ENCODE measurements at places on chromosomes 1 and 21. TPM values are rescaled to one million over a fixed set of nuclear protein-coding genes. Genes with fewer than 3 reads are reported as not detected.

The CCNL2 gene
- 58.3 TPM for total RNA-seq

The CAMTA1 gene
- total RNA-seq, result 34.4 TPM

The GJA9 gene
- total RNA-seq, result 0.44 TPM

The C1orf94 gene
- total RNA-seq, result not detected

The AZIN2 gene
- total RNA-seq, result 1.4 TPM

The FMO5 gene
- total RNA-seq, result 0.68 TPM

The FCGR1A gene
- 0.40 TPM for total RNA-seq

The S1PR1 gene
- total RNA-seq, result 4.0 TPM

The CFHR5 gene
- total RNA-seq, result not detected

The TP73 gene
- 5.2 TPM for total RNA-seq

The FAM72C gene
- 2.8 TPM for total RNA-seq

The PIK3CD gene
- total RNA-seq, result 6.2 TPM

The MROH9 gene
- total RNA-seq, result not detected

The AMY1B gene
- not detected for total RNA-seq

The GRIK3 gene
- 0.04 TPM for total RNA-seq

The SPATA1 gene
- 1.1 TPM for total RNA-seq

The TCHH gene
- total RNA-seq, result 0.08 TPM

The SARS1 gene
- total RNA-seq, result 154 TPM

The TMEM51 gene
- 22.5 TPM for total RNA-seq

The PPIAL4G gene
- not detected for total RNA-seq

The PLA2G2A gene
- 10.9 TPM for total RNA-seq

The KAZN gene
- 33.9 TPM for total RNA-seq

The KNCN gene
- not detected for total RNA-seq

The STYXL2 gene
- total RNA-seq, result not detected

The AK5 gene
- not detected for total RNA-seq

The C4BPA gene
- 0.24 TPM for total RNA-seq

The PADI3 gene
- total RNA-seq, result 3.3 TPM

The TEX38 gene
- not detected for total RNA-seq

The TMEM125 gene
- 10.8 TPM for total RNA-seq

The GPN2 gene
- total RNA-seq, result 20.0 TPM

The DNALI1 gene
- total RNA-seq, result 0.16 TPM

The SAMD11 gene
- total RNA-seq, result 0.52 TPM

The COL9A2 gene
- 0.64 TPM for total RNA-seq

The MSH4 gene
- total RNA-seq, result 0.36 TPM

The AKR1A1 gene
- 223 TPM for total RNA-seq

The RGS8 gene
- not detected for total RNA-seq

The IL19 gene
- total RNA-seq, result 5.5 TPM

The TSPAN1 gene
- 4.7 TPM for total RNA-seq

The CD244 gene
- 0.56 TPM for total RNA-seq

The PLPPR4 gene
- total RNA-seq, result 0.20 TPM

The OR2AK2 gene
- total RNA-seq, result not detected

The FRRS1 gene
- total RNA-seq, result 30.7 TPM

The CHI3L2 gene
- total RNA-seq, result 7.7 TPM

The HES3 gene
- not detected for total RNA-seq

The FCRLA gene
- 0.56 TPM for total RNA-seq

The PI4KB gene
- 34.7 TPM for total RNA-seq

The ADCY10 gene
- not detected for total RNA-seq

The PITHD1 gene
- total RNA-seq, result 63.8 TPM

The OR1C1 gene
- not detected for total RNA-seq
